ENCODE measurements at places on chromosomes 2 and 18.

DNA sequence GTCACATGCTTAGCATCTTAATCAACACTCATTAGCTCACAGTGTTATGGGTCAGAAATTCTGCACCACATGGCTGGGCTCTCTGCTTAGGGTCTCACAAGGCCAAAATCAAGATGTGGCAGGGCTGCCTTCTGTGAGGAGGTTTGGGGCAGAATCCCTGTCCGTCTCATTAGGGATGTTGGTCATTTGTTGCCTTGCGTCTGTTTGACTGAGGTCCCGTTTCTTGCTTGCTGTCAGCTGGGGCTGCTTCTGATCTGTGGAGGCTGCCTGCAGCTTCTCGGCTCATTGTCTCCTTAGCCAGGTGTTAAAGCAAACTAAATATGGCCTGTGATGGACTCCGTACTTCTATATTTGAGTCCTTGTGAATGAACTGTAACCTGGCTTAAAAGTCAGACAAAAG is 146.5 kb downstream of the NDUFA10 start:
- DNase-seq: no peak

- no peak for DNase-seq
These were observed 1403.6 kb downstream of the SUCLG1 start for GRCh38 chr2:83055376-83056010.

GRCh38 chr2:14756981-14757657 is 124.6 kb downstream of the LRATD1 start:
- DNase-seq: no peak

DNA sequence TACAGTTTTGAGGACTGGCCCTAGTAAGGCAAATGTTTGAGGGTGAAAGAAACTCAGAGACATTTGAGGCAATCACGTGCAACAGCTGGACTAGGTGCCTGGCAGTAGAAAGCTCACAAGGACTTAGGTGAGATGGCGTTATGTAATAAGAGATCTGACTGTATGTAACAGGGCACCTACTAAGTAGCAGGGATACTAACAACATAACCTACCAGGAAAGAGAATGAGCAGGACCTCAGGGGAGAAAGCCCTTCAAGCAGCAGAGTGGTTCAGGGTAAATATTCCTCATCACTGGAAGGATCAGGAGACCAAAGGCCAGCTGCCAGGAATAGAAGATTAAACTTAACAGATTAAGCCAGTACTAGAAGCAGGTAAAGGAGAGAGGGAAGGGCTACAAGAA is 53.4 kb downstream of the ARHGAP15 start:
- no peak for DNase-seq

- no peak for DNase-seq
These were observed 83.0 kb upstream of the MBOAT2 start for GRCh38 chr2:9086465-9086864.
